OCI-M1 (cell line): ENCODE measurements at places on chromosomes 2 and 18.
A peak's percentile ranks its signal among the peaks of the same experiment; 100 is the strongest.

DNA sequence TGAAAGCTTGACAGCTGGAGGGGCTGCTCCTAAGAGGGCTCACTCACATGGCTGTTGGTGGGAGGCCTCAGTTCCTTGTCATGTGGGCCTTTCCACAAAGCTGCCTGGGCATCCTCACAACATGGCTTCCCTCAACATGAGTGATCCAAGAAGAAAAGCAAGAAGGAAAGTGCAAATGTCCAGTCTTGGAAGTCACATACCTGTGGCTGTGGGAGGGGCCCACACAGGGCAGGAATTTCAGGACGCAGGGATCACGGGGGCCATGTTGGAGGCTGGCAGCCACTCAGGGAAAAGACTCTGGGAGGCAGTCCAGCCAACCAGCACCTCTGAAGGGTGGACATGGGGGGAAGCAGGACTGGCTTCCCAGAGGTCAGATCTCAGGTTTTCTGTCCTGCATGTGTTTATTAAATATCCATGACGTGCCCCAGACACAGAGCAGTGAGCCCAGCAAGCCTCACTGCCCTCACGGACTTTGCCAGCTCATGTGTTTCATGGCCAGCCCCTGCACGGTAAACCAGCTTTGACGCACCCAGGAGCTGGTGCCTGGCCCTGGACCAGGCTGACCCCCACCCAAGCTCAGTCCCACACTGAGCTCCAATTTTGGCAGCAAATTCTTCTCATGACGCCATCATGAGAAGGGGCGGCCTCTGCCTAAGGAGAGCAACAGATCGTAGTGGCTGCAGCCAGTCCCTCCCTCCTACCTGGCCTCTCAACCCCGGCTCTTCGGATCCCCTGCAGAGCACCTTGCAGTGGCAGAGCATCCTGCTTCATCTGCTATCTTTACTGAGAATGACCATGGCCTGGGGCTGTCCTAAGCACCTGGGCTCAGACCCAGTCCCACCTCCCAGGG lies 34.7 kb upstream of the GPR17 start:
- no peak for DNase-seq

DNA sequence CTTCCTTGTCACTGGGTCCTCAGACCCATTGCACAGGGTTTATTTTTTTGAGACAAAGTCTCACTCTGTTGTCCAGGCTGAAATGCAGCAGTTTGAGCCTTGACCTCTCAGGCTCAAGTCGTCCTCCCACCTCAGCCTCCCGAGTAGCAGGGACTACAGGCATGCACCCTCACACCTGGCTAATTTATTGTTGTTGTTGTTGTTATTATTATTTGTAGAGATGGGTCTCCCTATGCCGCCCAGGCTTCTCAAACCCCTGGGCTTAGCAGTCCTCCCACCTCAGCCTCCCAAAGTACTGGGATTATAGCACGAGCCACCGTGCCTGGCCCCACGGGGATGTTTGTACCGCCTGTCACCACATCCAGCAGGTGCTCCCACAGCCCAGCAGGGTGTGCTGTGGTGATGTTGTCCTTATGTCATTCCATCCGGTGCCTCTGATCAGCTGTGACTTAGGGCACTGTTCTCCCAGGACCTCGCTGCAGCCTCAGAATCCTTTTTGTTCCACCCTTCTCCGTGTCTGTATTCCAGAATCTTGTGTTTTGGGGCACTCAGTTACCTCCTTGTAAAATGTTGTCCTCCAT lies 182.3 kb downstream of the INO80D start:
- peak; percentile 48 for DNase-seq

GRCh38 chr2:44744961-44745892 lies 196.3 kb upstream of the SIX3 start:
- DNase-seq: no peak

DNA sequence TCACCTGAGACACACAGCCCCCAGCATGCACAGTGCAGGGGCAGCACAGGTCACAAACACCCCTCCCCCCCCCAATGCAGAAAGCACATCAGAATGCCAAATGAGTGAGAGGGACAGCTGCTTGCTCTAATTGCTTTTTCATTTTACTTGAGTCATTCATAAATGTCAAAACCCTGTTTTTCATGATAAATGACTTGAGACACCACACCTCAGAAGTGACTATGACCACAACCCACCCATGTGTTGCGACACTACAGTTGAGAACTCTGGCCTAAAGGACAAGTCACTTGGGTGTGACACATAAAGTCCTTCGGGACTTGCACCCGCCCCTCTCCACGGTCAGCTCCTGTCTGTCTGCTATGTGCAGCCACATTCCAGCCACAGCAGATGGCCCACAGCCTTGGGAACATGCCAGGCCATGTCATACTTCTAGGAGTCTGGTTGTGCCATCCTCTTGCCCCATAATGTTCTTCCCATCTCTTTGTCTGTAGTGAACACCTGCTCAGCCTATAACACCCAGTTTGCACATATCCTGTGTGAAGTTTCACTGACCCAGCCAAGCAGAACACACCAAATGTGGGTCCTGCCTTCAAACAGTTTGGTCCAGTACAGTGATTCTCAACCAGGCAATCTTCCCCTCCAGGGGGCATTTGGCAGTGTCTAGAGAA lies 30.2 kb upstream of the RIOK3 start:
- peak; percentile 94 for DNase-seq

GRCh38 chr18:30150586-30151250 lies 891.8 kb downstream of the DSC3 start:
- DNase-seq: no peak

DNA sequence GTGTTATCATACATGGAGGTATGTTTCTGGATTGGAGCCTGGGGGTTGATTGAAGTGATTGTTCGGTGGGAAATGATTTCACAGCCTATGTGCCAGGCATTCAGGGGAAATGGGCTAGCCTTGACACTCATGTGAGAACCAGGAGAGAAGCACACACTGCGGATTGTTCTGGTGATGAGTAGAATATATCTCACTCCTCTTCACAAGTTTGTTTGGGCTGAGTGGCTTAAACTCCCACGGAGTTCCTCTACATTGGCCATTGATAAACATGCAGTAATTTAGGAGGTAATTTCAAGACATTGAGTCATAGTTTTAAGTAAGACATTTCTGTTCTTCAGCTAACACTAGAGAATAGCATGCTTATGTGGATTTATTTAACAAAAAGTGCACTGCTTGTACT lies 498.9 kb upstream of the NETO1 start:
- no peak for DNase-seq

- DNase-seq: no peak
Observed at GRCh38 chr2:19355931-19356544, 2.4 kb downstream of the OSR1 start.

DNA sequence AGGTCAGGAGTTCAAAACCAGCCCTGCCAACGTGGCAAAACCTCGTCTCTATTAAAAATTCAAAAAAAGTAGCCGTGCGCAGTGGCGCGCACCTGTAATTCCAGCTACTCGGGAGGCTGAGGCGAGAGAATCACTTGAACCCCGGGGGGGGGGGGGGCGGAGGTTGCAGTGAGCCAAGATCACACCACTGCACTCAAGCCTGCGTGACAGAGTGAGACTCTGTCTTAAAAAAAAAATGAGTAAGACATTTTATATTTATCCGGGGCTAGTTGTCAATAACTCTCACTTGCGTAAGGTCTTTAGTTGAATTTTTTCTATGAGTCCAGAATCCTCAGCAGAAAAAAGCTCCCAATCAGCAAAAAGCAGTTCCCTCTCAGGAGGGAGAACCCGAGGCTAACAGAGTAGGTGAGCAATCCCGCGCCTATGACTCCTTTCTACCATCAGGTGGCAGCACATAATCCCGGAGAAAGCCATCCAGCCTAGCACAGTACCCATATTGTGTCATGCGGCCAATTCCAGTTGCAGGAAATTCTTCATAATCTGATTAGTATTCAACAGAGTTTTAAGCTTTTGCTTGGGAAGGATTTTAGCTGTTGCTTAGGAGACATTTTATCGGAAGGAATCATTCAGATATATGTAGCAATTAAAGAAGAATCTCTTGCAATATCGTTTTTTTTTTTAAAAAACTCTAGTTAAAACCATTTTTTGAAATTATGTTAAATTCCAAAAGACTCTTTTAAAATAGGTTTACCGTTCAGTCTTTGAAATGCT lies 11.9 kb upstream of the CRYGA start:
- DNase-seq: peak; percentile 93

GRCh38 chr2:42961385-42961811 lies 169.0 kb upstream of the HAAO start:
- no peak for DNase-seq

DNA sequence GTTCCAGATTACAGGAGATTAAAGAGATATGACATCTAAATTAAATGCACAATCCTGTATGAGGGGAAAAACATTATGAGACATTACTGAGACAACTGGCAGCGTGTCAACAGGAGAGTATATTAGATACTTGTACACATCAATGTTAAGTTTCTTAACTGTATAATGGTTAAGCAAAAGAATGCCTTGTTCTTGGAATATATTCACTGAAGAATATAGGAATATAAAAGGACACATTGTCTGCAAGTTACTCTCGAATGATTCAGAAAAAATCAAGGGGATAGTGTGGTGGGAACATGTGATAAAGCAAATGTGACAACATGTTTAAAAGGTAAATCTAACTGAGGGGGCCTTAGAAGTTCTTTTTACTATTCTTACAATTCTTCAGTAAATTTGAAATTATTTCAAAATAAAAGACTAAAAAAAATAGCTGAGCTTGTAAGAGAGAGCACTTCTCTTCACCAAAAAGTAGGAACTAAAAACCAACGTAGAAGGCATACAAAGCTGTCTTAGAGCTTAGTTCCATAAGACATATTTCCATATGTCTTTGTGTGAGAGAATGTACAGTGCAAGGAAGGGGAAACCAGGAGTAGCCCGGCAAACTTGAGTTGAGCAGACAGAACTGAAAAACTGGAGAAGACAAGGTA lies 7.5 kb downstream of the WDPCP start:
- DNase-seq: no peak

DNA sequence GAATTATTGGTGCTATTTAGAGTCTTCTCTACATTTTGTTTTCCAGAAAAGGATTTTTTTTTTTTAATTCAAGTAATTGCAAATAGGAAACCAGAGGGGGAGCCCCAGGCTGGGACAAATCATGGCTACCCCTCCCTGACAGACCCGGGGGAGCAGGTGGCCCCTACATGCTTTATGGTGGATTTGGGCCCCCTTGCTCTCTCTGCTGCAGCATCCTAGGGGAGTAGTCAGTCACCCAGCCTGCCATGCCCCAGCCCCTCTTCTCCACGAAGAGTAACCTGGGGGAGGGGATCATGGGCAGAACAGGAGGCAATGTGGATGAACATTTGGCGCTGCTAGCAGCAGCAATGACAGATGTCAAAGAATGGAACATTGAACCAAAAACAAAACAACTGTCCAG lies 4.6 kb downstream of the C2orf81 start:
- no peak for DNase-seq

- no peak for DNase-seq
Observed at GRCh38 chr2:236775511-236775910, 205.9 kb downstream of the ACKR3 start.

DNA sequence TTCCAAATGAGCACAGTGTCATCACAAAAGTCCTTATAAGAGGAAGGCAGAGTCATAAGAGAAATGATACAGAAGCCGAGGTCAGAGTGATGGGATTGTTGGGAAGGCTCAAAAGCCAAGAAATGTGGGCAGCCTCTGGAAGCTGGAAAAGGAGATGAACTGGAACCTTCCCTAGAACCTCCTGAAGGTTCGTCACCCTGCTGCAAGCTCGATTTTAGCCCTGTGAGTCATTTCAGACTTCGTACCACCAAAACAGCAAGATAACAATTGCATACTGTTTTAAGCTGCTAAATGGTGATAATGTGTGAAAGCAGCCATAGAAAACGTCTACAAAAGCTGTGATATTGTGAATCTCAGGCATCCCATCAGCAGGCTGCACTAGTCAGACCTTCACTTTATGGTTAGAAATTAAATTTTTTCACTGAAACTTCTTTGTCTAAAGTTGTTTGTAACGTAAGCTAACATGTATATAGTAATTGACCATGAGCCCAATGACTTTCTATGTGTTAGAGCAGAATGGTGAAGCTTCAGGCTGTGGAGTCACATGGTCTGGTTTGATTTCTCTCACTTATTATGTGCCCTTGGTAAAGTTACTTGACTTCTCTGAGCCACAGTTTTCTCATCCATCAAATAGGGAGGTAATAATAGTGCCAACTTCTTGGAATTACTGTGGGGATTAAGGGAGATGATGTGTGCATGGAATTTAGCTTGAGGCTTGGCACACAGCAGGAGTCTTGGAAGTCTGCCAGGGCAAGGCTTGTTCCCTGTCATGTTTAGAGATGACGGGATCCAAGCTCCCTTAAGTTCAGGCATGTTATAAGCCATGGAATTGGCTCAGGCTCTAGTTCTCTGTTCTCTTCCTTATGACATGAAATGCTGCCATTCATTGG lies 132.0 kb upstream of the CCDC195 start:
- DNase-seq: no peak

- DNase-seq: no peak
Observed at GRCh38 chr2:239044336-239044735, 196.5 kb downstream of the TWIST2 start.

GRCh38 chr2:171136024-171136423 lies 24.7 kb downstream of the TLK1 start:
- DNase-seq: no peak

DNA sequence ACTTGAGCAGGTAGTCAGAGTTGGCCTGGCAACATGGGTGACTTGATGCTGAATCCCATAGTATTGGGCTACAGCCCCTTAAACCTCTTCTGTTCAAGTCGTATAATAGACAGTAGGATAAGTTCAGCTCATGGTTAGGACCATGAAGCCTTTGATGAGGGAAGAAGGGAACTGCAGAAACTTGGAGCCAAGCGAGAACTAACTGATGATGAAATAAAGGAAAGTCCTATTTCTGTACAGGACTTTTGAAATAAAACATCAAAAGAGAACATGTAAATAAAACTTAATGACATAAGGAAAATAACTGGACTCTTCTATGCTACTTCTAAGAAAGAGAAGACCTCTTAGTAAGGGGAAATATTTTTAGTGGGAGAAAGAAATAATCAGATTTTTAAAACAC lies 51.2 kb upstream of the UGP2 start:
- no peak for DNase-seq

DNA sequence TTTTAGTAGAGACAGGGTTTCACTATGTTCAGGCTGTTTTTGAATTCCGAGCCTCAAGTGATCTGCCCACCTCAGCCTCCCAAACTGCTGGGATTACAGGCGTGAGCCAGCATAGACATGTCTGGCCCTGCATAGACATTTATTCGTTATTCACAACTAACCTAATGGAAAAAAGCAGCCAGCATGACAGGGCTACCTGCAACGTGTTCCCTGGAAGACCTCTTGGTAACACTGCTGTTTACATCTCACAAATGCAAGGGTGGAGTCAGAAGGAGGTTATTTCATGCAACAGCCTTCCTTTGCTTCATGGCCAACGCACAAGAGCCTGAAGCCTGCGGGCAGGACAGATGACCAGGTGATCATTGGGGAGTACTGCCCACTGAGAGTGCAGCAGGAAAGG lies 9.2 kb downstream of the SERPINE2 start:
- DNase-seq: no peak

- no peak for DNase-seq
Observed at GRCh38 chr2:224987733-224988132, 54.5 kb downstream of the DOCK10 start.

DNA sequence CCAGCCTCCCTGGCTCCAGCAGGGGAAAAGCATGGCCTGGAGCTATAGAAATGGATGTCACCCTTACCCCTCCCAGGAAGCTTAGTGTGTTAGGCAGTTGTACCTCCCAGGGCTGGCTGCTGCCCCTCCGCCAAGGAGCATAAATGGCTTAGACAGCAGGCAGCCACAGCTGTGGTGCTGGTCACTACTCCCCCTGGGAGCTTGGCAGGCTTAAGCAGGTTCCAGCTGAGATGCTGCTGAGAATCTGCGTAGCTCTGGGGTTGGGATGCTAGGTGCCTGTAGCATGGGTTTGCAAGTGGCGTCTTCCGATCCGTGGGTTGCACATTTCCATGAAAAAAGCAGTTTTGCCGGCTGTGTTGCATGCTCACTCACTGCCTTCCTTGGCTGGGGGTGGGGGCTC lies 369.7 kb downstream of the CTNNA2 start:
- no peak for DNase-seq
